ENCODE measurements at places on chromosomes 7 and 10.

DNA sequence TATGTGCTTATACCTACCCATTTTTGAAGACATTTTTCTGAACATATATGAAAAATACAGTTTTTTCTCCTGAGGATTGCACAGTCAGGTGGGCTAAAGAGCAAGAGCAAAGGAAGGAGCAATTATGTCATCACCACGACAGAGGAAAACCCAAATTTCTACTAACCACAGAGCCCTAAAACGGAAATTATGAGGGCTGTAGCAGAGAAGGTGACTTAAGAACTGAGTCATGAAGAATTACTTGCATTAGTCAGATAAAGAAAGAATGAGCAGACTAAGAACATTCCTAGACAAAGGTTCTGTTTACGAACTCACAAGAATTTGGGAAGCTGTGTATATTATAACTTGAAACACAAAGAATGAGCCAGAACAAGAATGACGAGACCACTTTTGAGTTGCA is 974.4 kb downstream of the NXPH1 start:
- DNase-seq = no peak

DNA sequence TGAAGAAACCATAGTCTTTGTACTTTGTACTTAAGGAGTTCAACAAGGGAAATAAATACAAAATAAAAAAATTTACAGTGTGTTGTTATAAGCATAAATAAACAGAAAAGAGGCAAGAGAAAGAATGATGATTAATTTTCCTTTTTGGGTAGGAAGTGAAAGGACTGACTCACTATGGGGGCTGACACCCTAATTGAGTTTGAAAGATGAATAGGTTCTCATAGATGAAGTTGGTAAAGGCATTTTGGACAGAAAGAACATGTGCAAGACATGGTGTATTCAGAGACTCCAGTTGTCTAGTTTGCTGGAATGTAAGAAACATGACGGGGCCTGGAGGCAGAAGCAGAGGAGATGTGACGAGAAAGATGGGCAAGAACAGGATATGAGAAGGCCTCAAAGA is 83.7 kb downstream of the VPS50 start:
- no peak for DNase-seq

GRCh38 chr10:60508037-60508436 is 118.4 kb upstream of the ANK3 start:
- no peak for DNase-seq

DNA sequence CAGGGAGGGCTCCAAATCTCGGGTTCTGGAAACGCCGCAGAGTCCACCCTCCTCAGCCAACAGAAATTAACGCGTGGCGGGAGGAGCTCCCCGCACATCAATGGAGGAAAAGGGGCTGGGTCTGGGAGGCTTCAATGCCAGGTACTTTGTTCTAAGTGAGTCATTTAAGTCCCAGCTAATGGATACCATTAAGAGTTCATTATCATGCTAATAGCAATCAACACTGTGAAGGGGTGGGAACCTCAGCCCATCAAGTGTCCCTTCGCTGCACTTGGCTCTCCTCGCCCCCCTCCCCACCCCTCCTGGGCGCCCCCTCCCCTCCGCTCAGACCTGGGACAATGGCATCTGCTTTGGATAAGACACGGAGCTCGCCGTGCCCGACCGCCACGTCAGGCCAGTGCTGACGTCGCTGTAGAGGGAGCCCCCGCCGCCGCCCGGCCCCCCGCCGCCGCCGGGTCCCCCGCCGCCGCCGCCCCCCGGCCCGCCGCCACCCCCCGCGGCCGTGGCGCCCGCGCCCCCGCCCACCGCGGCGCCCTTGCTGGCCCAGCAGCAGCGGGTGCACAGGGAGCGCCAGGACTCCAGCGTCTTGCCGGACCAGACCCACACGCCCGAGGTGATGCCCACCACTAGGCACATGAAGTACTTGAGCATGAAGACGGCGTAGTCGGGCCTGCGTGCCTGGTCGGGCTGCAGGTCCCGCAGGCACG is 2.9 kb downstream of the FZD8 start:
- DNase-seq = no peak

GRCh38 chr10:75104842-75105241 is 6.6 kb upstream of the SAMD8 start:
- no peak for DNase-seq

DNA sequence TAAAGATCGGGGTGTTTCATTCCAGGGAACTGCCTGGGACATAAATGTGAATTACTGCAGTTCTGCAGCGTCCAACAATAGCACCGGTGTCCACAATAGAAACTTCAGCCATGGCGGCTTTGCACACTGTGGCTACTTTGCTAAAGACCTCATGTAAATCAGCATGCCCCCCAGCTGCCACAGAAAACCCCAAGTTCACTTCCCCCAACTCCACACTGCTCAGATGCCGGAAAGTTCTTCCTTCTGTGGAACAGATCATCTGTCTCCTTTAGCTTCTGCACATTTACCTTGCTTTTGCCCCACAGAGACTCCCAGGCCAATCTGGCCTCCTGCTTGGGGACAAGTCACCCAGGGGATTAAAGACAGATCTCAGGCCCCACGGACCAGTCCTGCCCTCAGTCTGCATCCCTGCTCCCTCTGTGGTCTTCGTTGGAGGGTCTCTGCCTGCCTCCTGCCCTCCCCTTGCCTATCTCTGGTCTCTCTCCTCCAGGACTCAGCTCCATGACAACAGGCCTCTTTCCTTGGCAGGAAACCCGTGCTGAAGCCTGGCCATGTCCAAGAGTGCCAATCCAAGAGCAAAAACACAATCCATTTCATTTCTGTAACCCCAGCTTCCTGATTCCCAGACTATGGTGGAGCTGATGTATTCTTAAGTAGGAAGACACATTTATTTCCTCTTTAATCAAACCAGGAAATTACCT is 403.2 kb downstream of the RPS24 start:
- DNase-seq = no peak

DNA sequence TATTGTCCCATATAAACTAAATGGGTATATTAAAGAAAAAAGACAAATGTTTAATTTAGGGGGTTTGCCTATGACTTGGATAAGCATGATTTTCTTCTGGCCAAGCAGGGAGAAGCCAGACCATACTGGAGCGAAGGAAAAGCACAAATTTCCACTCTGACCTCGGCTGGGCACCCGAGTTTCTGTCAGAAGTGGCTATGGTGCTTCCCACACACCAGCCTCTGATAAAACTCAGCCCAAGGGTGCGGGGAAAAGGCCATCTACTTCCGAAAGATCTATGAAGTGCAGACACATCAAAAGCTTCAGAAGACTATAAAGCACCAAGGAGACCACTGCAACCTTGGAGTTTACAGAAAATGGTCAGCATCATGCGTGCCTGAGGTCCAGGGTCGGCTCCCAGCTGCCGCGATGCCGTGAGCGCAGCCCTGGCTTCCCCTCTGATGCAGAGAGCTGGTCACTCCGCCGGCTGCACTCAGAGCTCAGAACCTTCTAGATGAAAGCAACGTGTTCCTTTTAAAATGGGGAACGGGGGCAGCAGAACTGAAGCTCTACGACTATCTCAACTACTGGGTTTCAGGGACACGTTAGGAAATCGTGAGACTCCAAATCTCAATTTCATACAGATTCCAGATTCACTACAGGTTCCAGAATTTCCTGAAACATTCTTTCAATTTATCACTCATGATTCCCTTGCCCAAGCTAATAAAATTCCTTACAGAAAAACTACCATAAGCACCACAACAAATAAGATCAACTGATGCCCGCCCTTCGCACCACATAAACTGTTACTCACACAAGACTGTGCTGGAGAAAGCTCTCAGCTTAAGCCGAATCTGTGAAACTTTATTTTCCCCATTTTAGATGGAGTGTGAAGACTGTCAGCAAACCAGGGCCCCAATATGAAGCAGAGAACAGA is 84.5 kb downstream of the DIP2C start:
- DNase-seq = no peak

GRCh38 chr7:82443036-82443546 is 486 bp downstream of the CACNA2D1 start:
- no peak for DNase-seq

DNA sequence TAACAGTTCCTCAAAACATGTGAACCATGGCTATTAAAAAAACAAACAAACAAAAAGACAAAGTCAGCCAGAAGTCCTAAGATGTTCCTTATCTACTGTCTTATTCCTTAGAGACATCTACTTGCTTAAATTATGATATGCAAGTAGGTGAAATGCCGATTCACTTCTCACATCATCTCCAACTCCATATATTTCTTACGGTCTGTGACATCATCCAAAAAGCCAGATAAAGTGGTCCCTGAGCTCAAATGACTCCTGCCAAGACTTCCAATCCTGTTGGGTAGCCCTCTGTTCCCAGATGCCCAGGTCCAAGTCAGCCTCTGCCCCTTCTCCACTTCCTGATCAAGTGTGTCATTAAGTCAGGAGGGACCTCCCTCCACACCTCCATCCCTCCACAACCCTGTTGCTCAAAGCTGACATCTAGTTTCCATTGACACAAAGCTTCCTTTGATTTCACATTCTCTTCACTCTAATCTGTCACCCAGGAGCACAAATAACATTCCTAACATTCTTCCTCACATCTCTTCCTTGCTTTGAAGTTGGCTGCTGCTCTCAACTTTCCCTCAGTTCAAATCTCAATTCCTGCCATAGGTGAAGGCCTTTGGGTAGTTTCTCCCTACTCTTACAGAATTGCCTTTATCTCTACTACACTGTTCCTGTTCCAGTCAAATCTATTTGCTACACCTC is 56.1 kb upstream of the PDLIM1 start:
- no peak for DNase-seq

GRCh38 chr10:68296843-68297663 is 34.8 kb upstream of the HNRNPH3 start:
- no peak for DNase-seq

DNA sequence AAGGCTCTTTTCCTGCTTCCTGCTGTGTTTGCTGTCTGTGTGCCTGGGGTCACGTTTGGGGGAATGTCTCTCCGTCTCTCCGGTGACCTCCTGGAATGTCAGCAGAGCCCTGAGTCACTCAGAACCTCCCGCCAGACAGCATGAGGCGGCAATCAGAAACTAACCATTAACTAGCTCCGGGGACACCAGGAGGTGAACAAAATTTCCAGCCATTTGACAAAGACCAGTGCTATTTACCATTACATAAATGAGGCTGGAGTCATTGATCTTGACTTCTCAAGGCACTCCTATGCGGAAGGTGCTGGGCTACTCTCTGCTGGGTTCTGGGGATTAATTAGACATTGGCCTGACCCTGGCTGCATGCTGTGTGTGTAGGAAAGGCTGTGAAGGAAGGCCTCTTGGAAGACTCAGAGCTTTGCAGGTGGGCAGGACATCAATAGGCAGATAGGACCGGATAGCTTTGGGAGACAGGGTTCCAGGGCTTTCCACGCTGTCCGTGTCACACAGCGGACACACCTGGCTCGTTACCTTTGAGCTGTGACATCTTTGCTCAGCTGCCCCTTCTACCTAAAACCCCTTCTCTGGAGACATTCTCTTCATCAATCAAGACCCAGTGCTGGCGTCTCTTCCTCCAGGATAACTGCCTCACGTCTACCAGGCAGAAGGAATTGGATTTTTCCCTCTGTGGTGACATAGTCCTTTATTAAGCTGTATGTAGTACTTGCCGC is 77.0 kb downstream of the PFKFB3 start:
- no peak for DNase-seq

DNA sequence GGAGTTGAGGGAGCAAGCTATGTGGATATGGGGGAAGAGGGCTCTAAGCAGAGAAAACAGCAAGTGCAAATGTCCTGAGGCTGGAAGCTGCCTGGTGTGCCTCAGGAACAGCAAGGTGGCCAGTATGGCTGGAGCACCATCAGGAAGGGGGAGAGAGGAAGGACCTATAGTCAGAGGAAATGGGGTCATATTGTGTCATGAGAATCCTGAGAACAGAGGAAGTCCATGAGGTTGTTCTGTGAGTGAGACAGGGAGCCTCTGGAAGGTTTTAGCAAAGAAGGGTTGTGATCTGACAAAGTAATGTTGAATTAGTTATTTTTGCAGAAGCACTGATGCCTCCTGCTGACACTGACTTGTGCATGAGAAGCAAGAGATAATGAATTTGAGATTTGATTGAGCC is 204.3 kb downstream of the PTEN start:
- DNase-seq = no peak

GRCh38 chr10:5952731-5953385 is 24.5 kb downstream of the IL15RA start:
- no peak for DNase-seq

DNA sequence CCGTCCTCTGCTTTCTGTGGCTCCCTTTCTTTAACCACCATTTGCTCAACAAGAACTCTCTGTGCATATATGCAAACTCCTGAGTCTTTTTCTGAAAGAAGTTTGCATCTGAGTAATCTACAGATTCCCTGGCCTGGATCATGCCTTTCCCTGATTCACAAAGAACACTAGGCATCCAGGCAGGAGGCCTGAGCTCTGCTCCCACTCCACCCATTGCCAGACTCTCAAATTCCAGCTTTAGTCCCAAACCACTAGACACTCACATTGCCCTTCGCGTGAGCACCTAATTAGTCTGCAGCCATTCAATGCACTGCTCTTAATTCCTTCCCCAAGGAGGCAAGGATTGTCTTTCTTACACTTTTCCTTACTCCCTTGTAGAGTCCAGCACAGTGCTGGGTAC is 60.9 kb downstream of the ABCC2 start:
- no peak for DNase-seq

- no peak for DNase-seq
Measured at GRCh38 chr7:120725376-120726039, 132.4 kb downstream of the TSPAN12 start.

DNA sequence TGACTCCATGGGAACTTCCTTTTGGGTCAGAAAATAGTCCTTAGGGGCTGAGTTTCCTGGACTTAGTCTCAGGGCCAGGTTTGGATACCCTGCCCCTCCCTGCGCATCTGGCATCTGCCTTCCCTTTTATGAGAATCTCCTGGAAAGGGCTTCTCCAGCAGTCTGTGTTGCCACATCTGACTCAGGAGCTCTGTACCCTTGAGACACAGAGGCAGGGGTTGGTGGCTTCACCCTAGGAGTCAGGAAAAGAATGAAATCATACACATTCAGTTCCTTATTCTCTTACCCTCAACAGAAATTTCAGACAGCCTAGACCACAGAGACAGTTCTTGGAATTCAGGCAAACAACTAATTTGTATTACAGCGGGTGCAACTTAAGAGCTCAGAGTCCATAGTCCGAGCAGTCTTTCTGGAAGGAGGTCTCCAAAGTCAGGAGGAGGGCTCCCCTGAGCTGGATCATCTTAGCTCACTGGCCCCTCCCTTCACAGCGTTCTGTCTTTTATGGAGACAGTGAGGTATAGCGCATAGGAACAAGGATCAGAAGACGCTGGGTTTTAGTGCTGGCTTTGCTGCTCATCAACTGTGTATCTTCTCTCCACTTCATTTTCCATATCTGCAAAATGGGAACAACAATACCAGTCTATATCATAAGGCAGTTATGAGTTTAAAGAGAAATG is 3.0 kb upstream of the PLAU start:
- no peak for DNase-seq

DNA sequence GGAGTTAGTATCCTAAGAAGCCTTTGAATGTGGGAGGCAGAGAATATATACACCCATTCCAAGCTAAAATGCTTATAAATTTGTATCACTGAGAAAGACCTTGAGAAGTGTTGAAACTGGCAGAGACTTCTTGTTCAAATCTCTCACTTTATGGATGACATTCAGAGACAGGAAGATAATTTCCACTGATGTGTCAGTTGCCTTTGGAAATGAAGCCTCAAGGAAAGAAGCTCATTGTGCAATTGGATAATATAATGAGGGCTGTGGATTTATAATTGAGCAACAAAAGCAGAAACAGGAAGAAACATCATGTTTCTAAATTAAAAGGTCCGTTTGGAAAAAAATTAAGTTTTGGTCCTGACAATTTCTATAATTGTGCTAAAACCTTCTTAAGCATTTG is 789.9 kb upstream of the IGFBP3 start:
- no peak for DNase-seq
